Activated CD8-positive, alpha-beta memory T cell treated with anti-CD3 and anti-CD28 coated beads, Interleukin-2, amount 10 ng/mL, durations not matched to agents 7 days and 5 days (primary cell): ENCODE measurements at places on chromosomes 1 and 21.

- no peaks in the 10 kb centered on the region for H3K4me1 ChIP-seq
- H3K36me3 ChIP-seq, result no peaks in the 10 kb centered on the region
- no peaks in the 10 kb centered on the region for H3K27me3 ChIP-seq
- no peak overlapping the region for H3K4me3 ChIP-seq
- H3K27ac ChIP-seq, result no peak overlapping the region
- no peak for DNase-seq
Measured at GRCh38 chr1:72009173-72010093, 272.9 kb downstream of the NEGR1 start.

GRCh38 chr1:7248549-7249199 lies 463.4 kb downstream of the CAMTA1 start:
- no peaks in the 10 kb centered on the region for H3K36me3 ChIP-seq
- peaks cover 8% of the 10 kb centered on the region for H3K27me3 ChIP-seq
- H3K4me3 ChIP-seq, result no peak overlapping the region

DNA sequence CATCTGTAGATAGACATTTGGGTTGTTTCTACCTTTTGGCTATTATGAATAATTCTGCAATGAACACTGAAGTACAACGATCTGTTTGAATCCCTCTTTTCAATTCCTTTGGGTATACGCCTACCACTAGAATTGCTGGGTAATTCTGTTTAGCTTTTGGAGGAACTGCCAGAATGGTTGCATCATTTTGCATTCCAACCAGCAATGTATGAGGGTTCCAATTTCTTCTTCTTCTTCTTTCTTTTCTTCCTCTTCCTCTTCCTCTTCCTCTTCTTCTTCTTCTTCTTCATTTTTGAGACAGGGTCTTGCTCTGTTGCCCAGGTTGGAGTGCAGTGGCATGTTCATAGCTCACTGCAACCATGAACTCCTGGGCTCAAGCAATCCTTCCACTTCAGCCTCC lies 13.8 kb upstream of the THEM5 start:
- no peak overlapping the region for H3K4me3 ChIP-seq

DNA sequence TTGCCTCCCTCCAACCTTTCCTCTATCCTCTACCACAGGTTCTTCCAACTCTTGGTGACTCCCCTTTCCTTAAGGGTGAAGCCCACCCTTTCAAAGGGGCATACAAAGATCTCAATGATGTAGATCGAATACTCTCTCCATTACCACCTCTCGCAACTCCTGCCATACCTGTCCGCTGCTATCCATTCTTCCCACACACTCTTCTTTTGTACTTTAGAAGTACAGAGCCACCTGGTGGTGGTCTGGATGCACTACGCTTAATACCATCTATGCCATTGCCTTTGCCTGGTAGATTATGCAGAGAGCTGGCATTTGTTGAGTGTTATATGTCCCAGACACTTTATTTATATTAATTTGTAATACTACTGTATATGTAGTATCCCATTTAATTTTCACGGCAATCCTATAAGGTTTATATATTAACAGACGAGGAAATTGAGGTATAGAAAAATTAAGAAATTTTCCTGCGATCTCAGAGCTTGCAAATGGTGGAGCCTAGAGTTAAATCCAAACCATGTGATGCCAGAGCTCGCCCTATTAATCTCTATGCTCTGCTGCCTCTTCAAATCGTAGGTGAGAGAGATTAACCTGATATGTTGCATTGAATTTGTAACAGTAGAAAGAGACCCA lies 22.9 kb downstream of the TSHB start:
- H3K4me3 ChIP-seq, result no peak overlapping the region
- no peaks in the 10 kb centered on the region for H3K36me3 ChIP-seq
- no peak overlapping the region for H3K27ac ChIP-seq
- DNase-seq, result peak; percentile 69

DNA sequence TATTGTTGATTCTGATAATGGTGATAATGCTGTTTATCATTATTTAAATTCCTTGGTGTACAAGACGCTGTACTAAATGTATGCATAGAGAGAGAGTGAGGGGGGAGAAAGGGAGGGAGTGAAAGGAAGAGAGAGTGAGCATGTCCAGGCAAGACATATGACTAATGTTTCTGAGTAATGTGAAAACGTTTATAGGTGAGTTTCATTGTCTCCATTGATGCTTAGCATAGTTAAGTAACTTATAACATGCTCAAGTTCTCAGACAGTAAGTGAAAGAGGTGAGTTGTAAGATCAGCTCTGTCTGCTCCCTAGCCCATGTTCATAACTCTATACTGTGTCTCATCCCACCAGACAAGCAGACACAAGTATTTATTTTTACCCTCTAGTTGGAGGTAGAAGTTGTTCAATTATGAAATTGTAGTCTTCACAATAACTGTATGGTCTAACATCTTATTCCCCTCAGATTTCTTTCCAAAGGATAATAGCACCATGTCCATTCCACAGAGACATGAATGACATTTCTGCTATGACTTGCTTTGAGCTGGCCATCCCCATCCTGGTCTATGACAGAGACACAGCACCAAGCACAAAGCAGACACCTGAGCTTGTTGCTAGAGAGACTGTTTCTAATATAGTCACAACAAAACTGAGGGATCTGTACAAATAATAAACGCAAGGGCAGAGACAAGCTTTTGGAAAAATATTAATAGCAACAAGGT lies 285.1 kb downstream of the CACNA1E start:
- H3K4me1 ChIP-seq, result peaks cover 5% of the 10 kb centered on the region
- H3K4me3 ChIP-seq, result no peak overlapping the region
- no peak overlapping the region for H3K27ac ChIP-seq
- DNase-seq, result no peak
- H3K27me3 ChIP-seq, result peaks cover 2% of the 10 kb centered on the region

DNA sequence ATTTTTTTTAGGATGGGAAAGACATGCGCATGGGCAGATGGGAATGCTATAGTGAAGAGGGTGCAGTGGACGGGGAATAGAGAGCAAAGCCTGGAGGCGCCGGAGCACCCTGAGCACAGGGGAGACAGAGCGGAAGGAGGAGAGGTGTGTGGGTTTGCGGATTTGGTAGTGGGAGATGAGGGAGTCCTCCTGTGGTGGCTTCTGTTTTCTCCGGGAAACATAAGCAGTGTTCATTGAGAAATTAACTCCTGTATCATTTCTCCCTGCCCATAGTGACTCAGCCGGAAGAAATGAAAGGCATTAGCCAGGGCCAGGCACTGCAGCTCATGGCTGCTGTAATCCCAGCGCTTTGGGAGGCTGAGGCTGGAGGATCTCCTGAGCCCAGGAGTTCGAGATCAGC lies 4.7 kb upstream of the PTPRF start:
- no peak overlapping the region for H3K27ac ChIP-seq
- no peaks in the 10 kb centered on the region for H3K36me3 ChIP-seq
- H3K4me3 ChIP-seq, result no peak overlapping the region
- H3K27me3 ChIP-seq, result peaks cover 53% of the 10 kb centered on the region
- peaks cover 9% of the 10 kb centered on the region for H3K4me1 ChIP-seq
